ENCODE measurements at places on chromosomes 2 and 18. TPM values are rescaled to one million over a fixed set of nuclear protein-coding genes. Genes with fewer than 3 reads are reported as not detected.

DNA sequence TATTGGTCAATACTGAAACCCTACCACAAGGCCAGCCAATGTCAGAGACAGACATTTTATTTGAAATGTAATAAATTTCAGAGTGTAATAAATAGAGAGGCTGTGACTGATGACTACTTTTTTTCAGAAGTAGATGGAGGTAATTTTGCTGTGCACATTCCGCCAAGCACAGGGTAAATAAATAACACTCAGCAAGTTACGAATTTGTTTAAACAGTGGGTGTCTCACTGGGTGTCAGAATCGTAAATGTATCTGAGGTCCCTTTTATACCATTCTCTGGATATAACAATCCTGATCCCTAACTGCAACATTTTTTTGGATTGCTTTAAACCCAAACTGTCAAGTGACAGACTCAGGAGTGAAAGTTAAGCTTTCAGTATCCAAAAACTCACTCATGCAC, 74.1 kb downstream of the GATA6 start:
- no peak for DNase-seq

The GALR1 gene
- not detected for polyA plus RNA-seq

The PDE11A gene
- polyA plus RNA-seq: 0.18 TPM

DNA sequence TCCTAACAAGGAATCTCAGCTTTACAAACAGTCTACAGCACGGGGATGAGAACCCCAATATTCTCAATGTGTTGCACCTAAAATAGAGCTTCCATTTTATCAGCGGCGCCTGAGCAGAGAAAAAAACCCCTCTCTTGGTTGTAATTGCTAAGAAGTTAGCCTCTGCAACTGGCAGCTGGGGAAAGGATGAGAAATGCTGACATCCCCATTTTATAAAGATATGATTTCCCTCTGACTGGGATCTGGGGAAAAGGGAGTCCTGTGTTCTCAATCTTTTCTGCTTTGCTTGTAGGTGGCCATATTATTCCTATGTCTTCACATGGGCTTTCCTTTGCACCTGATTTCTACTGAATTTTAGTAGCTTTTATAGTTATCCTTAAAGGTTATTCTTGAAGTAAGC, 981.4 kb upstream of the DDX18 start:
- DNase-seq: no peak

The HOXD12 gene
- not detected for polyA plus RNA-seq

GRCh38 chr2:237935740-237936452, 30.9 kb upstream of the UBE2F start:
- DNase-seq: no peak

DNA sequence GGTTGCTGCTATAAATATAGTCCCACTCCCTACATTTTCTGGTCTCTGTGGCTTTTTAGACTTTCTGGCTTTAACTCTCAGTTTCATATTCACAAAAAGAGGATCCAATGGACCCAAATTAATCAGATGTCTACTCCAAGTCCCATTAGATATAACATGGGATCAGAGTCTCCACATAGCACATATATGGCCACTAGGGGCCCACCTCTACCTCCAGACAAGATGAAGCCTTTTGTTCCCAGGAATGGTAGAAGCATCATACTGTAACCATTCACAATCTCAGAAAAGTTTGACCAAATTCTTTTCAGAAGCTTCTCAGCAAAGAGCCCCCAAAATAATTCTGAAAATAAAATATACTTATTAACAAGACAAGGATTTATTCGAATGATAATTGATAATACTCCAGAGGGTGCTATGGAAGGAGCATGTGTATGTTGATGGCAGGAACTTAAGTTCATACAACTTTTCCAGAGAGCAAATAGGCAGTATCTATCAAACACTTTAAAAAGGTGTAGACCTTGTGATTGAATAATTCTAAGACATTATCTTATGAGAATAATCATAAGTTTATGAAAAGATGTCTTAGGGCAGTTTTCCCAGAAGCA, 382.3 kb upstream of the CRIM1 start:
- peak; percentile 14 for DNase-seq

DNA sequence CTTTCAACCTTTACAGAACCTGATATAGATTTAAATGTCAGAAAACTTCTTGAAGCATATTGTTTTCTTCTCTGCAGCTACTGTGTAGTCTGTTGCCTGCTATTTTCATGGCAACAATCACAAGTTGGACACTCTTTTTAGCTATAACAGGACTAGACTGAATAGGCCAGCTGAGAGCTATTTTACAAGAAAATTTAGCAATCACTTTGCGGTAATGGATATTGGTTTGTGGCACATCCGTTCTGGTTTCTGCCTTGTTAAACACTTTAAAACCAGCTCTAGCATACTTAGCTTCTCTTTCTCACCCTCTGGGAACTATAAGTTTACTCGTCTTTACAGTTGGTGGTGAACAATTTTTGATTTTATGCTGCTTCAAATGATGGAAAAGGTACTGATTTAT, 125.7 kb downstream of the MAP2 start:
- DNase-seq: no peak

The CYP27A1 gene
- 0.18 TPM for polyA plus RNA-seq

DNA sequence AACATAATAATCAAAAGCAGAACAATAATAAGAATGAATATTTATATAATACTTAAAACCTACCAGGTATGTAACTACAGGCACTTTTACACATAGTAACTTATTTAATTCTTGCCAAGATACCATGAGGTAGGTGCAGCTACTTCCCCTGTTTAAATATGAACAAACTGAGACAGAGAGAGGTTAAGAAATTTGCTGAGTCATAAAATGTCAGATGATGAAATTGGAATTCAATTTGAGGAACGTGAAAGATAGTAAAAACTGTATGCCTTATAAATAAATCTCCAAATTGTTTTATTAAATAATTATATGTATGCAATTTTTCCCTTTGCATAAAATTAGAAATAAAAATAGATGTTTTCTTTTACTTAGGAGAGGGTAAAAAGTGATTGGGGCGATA, 1103.3 kb upstream of the NRXN1 start:
- no peak for DNase-seq

DNA sequence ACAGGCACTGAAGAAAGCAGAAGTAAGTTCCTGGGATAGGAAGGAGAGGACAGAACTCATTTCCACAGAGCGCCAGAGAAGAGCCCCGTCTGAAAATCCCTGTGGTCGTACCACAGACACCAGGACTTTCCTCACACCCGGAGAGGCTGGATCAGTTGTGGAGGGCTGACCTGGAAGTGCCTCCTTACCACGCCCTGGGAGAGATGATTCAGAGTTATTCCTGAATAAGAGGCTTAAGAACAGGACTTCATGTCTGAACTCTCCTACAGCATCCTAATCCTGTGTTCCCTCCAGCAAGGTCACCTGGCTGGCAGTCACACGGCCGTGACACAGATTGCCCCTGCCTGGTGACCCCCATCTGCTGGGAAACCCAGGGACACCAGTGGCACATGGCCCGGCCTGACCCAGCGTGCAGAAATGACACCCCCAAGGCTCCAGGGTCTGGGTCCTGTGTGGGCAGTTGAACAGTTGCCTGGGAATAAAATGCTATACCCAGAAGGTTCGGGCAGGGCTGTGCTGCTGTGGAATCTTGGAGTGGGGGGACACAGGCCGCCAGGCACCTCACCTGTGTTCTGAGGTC, 105.9 kb downstream of the PXDN start:
- DNase-seq: no peak

DNA sequence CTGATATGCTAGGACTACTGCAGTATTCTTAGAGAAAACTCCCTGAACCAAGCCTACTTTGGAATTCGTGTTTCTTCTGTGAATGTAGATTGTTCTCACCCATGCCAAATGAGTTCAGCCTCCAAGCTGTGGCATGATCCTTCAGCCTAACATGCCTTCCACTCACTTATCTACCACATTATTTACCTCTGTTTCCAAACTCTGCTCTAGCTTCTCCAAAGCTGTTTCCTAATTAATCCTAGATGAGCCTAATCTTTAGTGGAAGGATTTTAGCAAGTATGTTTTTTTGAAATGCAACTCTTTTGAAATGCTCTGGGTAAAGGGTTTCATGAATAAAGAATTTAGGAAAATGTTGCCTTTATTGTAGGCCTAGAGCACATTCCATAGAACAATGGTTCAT, 152.9 kb upstream of the MMADHC start:
- DNase-seq: no peak
